ENCODE measurements at places on chromosomes 5 and 9. TPM values are rescaled to one million over a fixed set of nuclear protein-coding genes. Genes with fewer than 3 reads are reported as not detected.

Gene TMEM245
- 24.0 TPM for total RNA-seq

- DNase-seq: no peak
- peaks cover 8% of the 10 kb centered on the region for H3K27me3 ChIP-seq
- no peaks in the 10 kb centered on the region for H3K36me3 ChIP-seq
- no peak overlapping the region for H3K4me3 ChIP-seq
- peaks cover 5% of the 10 kb centered on the region for H3K4me1 ChIP-seq
These were observed 221.2 kb upstream of the CLINT1 start for GRCh38 chr5:158080112-158080511.

DNA sequence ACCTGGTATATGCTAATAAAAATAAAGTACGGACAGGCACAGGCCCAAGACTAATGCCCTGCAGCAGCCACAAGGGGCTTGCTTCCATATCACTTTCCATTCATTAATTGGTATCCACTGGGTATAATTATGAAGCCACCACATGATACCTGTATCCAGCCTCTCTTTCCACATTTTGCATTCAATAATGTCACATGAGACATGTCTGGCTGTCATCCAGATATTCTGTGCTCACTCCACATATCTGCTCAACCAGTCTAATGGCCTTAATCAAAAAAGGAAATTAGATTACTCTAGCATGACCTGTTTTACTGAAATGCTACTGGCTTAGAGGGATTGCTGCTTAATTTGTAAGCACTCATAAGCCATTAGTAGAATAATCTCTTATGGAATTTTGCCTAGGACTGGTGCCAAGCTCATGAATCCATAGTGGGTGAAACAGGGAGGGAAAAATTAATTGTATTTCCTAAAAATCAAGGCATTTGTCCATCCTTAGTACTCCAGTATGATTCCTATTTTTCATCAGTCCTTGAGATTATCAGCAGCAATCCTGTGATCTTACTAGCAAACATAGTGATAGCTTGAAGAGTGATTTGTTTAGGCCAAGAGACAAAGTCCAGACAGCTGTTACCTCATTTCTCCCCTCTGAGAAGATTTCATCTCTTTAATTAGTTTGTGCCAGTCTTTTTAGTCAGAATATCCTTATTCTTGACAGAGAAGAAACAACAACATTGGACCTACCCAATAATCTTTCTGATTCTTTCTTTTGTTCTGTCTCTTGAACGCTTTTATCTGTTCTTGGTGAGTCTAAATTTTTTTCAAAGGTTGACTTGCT, 119.2 kb upstream of the ABCA1 start:
- peaks cover 15% of the 10 kb centered on the region for H3K4me1 ChIP-seq
- H3K27me3 ChIP-seq: no peaks in the 10 kb centered on the region
- no peaks in the 10 kb centered on the region for H3K36me3 ChIP-seq
- H3K4me3 ChIP-seq: no peak overlapping the region
- DNase-seq: no peak
- no peak overlapping the region for H3K27ac ChIP-seq

DNA sequence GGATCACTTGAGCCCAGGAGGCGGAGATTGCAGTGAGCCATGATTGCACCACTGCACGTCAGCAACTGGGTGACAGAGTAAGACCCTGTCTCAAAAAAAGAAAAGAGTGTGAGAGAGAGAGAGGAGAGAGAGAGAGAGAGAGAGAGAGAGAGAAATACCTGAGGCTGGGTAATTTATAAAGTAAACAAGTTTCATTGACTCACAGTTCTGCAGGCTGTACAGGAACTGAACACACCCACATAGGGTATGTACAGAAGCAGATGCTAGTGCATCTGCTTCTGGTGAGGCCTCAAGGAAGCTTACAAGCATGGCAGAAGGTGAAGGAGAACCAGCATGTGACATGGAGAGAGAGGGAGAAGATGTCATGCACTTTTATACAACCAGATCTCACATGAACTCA, 46.4 kb upstream of the CHD1 start:
- DNase-seq: no peak
- H3K4me1 ChIP-seq: peaks cover 14% of the 10 kb centered on the region
- no peak overlapping the region for H3K27ac ChIP-seq
- H3K36me3 ChIP-seq: no peaks in the 10 kb centered on the region

DNA sequence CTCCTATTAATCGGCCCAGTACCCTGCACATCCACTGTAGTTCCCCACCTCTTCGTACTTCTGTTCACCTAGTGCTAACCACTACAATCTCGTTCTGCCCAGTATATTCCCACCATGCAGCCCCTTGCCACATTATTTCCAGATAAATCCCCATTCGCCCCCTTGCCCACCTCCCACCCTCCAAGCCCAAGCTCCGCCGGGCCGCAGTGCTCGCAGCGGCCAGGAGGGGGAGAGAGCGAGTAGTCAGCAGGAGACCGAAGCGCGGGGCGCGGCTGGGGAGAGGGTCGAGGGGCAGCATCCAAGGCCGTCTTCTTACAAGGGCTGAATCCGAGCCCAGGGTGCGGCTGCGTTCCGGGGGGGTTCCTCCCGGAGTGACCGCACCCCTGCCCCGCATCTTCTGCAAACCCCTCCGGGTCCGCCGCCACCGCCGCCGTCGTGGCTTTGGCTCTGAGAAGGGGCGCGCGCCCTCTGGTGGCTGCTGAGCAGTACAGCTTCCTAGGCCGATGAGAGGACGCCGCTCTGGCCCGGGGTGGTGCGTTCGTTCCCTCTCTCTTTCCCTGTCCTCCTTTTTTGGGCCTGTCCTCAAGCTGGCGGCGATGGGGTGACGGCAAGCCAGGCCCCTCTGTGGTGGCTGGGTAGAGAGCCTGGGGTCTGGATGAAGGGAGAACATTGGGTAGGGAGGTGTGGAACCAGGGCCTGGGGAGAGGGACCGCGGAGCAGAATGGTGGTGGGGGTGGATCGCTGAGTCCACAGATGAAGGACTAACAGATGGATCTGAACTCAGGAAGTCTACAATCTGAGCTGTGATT, 30.0 kb upstream of the PSD2 start:
- DNase-seq: peak; percentile 92
- no peak overlapping the region for H3K27ac ChIP-seq
- peak overlapping the region; percentile 58 for H3K4me3 ChIP-seq
- no peaks in the 10 kb centered on the region for H3K36me3 ChIP-seq
- H3K4me1 ChIP-seq: peaks cover 7% of the 10 kb centered on the region

- no peaks in the 10 kb centered on the region for H3K36me3 ChIP-seq
- DNase-seq: peak; percentile 29
- peak overlapping the region; percentile 74 for H3K4me3 ChIP-seq
- H3K27ac ChIP-seq: no peak overlapping the region
- peaks cover 72% of the 10 kb centered on the region for H3K27me3 ChIP-seq
- H3K4me1 ChIP-seq: peaks cover 26% of the 10 kb centered on the region
These were observed 8.9 kb downstream of the OTP start for GRCh38 chr5:77629509-77630113.

Gene CYLC2
- not detected for total RNA-seq

Gene SPRY4
- total RNA-seq: 0.93 TPM

- H3K4me3 ChIP-seq: no peak overlapping the region
- no peak for DNase-seq
- H3K4me1 ChIP-seq: no peaks in the 10 kb centered on the region
- no peaks in the 10 kb centered on the region for H3K27me3 ChIP-seq
- H3K27ac ChIP-seq: no peak overlapping the region
- H3K36me3 ChIP-seq: no peaks in the 10 kb centered on the region
These were observed 215.2 kb upstream of the SNX2 start for GRCh38 chr5:122559676-122560075.

GRCh38 chr5:178514851-178515418, 75.3 kb downstream of the COL23A1 start:
- peaks cover 20% of the 10 kb centered on the region for H3K27me3 ChIP-seq
- no peak overlapping the region for H3K4me3 ChIP-seq
- no peaks in the 10 kb centered on the region for H3K4me1 ChIP-seq

Gene ENTREP1
- total RNA-seq: not detected

Gene FBXW2
- 68.1 TPM for total RNA-seq

Gene IFNA2
- total RNA-seq: not detected

DNA sequence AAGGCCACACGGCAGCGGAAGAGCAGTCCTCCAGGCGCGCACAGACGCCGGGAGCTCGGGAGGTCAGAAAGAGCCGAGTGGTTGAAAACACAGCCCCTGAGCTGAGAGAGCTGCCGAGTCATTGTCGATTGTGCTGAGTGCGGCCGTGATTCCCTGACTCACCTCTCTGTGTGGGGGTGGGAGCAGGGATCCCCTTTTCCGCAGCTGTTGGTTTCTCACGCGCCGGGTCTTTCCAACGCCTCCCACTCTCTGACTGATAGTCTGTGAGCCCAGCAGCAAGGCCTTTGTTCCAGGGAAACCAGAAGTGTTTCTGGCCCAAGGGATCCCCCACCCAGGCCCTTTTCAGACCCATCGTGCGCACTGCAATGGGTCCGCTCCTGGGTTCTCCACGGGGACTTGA, 97.3 kb downstream of the MRPL36 start:
- no peak overlapping the region for H3K27ac ChIP-seq
- peaks cover 18% of the 10 kb centered on the region for H3K4me1 ChIP-seq
- H3K4me3 ChIP-seq: no peak overlapping the region
- DNase-seq: no peak
- H3K27me3 ChIP-seq: peaks cover 32% of the 10 kb centered on the region

Gene CAVIN4
- total RNA-seq: 0.16 TPM

DNA sequence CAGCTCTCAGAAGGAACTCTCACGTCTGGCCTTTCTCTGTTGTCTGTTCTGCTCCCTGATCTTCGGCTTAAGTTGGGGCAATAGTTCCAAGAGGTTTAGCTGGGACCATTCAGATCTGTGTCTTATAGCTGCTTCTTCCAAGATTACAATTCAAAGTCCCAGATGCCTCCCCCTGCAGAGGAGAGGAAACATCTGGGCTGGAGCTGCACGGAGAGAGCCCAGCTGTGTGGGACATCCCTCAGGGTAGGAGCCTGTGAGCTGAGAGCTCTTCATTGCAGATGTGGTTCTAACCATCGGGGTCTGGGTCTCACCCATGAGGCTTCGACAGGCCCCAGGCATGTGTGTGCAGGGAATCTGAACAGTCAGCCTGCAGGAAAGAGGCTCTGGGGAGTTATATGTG, 9.0 kb upstream of the PHF19 start:
- H3K4me1 ChIP-seq: peaks cover 73% of the 10 kb centered on the region
- no peak overlapping the region for H3K4me3 ChIP-seq
- H3K36me3 ChIP-seq: peaks cover 11% of the 10 kb centered on the region
- no peaks in the 10 kb centered on the region for H3K27me3 ChIP-seq

Gene ACOT12
- not detected for total RNA-seq

GRCh38 chr9:126330536-126330935, 3.9 kb downstream of the MVB12B start:
- DNase-seq: no peak
- H3K27ac ChIP-seq: no peak overlapping the region
- no peaks in the 10 kb centered on the region for H3K36me3 ChIP-seq

- no peak for DNase-seq
- no peak overlapping the region for H3K27ac ChIP-seq
- peaks cover 10% of the 10 kb centered on the region for H3K27me3 ChIP-seq
- no peak overlapping the region for H3K4me3 ChIP-seq
- no peaks in the 10 kb centered on the region for H3K4me1 ChIP-seq
These were observed 14.8 kb downstream of the FCN1 start for GRCh38 chr9:134902936-134903335.

DNA sequence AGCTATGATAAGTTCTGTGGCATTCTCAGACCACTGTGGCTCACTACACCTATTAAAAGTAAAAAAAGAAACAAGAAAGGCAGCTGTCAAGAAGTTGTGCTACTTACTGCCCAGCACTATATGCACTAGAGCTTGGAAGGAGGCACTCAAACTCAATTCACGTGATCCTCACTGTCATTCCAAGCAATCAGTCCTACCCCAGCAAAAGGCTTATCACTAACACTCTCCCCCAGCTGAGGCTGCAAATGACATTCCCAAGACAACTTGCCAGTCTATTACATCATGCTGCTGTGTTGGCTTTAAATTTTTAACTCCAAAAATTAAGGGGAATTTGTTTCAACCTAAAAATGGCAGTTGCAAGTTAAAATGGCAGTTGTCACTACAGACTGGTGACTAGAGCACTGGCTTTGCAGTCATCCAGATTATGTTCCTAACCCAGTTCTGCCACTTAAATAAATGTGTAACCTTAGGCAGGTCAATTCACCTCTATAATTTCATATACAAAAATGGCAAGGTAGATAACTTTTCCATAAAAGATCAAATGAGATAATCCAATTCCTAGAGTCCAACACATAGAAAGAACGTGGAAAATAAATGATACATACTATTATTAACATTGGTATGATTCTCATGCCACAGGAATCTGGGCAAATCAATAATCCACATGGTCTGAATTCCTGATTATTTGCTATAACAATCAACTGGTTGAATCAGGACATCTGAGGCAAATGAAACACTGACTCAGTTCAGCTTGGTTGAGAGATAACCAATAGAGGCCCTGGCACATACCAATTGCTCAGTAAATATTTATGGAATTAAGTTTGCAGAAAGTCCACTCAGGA, 52.4 kb downstream of the FBXW11 start:
- H3K4me3 ChIP-seq: no peak overlapping the region
- DNase-seq: no peak
- peaks cover 2% of the 10 kb centered on the region for H3K36me3 ChIP-seq
- H3K4me1 ChIP-seq: peaks cover 58% of the 10 kb centered on the region
- H3K27ac ChIP-seq: no peak overlapping the region
- no peaks in the 10 kb centered on the region for H3K27me3 ChIP-seq

Gene PHF2
- 16.5 TPM for total RNA-seq

Gene LCN15
- total RNA-seq: not detected

Gene SPATA31E1
- not detected for total RNA-seq

GRCh38 chr9:88684046-88684445, 149.1 kb downstream of the NXNL2 start:
- no peaks in the 10 kb centered on the region for H3K27me3 ChIP-seq
- no peak overlapping the region for H3K4me3 ChIP-seq
- H3K27ac ChIP-seq: no peak overlapping the region
- H3K4me1 ChIP-seq: no peaks in the 10 kb centered on the region

Gene NDUFA8
- total RNA-seq: 50.4 TPM

Gene OSTF1
- 85.5 TPM for total RNA-seq

- no peak overlapping the region for H3K4me3 ChIP-seq
- no peak for DNase-seq
- no peaks in the 10 kb centered on the region for H3K36me3 ChIP-seq
- no peak overlapping the region for H3K27ac ChIP-seq
These were observed 883.1 kb downstream of the CDH18 start for GRCh38 chr5:19104948-19105347.

GRCh38 chr5:107341376-107342084, 329.2 kb downstream of the EFNA5 start:
- no peak overlapping the region for H3K27ac ChIP-seq
- no peaks in the 10 kb centered on the region for H3K36me3 ChIP-seq
- peaks cover 8% of the 10 kb centered on the region for H3K27me3 ChIP-seq

Gene PTPN3
- total RNA-seq: 0.46 TPM

GRCh38 chr9:137087409-137087925, 682 bp downstream of the MAN1B1 start:
- H3K27me3 ChIP-seq: no peaks in the 10 kb centered on the region
- peak overlapping the region; percentile 79 for H3K27ac ChIP-seq
- peaks cover 10% of the 10 kb centered on the region for H3K36me3 ChIP-seq
- peak overlapping the region; percentile 82 for H3K4me3 ChIP-seq
- H3K4me1 ChIP-seq: peaks cover 46% of the 10 kb centered on the region

DNA sequence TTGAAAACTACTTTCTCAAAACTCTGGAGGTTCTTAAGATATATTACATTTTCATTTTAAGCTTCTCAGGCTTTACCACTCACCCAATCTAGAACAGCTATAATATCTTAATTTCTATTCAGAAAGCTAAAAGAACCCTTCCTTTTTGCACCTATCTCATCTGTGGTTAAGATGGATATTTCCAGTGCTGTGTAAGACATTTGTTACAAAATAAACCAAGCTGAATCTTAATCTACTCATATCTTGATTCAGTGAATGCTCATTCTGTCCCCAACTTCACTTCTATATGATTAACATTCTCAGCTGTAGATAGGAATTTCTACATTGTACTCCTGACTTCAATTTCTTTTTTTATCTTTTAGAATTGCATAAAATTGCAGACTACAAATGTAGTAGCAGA, 15.0 kb downstream of the ABHD17B start:
- peaks cover 3% of the 10 kb centered on the region for H3K36me3 ChIP-seq
- no peaks in the 10 kb centered on the region for H3K27me3 ChIP-seq
- H3K27ac ChIP-seq: no peak overlapping the region
- no peak for DNase-seq
- no peak overlapping the region for H3K4me3 ChIP-seq
